ENCODE measurements at places on chromosomes 7 and 10. TPM values are rescaled to one million over a fixed set of nuclear protein-coding genes. Genes with fewer than 3 reads are reported as not detected.

Gene TMEM176A
- 56.3 TPM for total RNA-seq

- no peak for DNase-seq
Measured at GRCh38 chr7:94400643-94401427, 6.1 kb downstream of the COL1A2 start.

Gene BCL7B
- total RNA-seq, result 128 TPM

DNA sequence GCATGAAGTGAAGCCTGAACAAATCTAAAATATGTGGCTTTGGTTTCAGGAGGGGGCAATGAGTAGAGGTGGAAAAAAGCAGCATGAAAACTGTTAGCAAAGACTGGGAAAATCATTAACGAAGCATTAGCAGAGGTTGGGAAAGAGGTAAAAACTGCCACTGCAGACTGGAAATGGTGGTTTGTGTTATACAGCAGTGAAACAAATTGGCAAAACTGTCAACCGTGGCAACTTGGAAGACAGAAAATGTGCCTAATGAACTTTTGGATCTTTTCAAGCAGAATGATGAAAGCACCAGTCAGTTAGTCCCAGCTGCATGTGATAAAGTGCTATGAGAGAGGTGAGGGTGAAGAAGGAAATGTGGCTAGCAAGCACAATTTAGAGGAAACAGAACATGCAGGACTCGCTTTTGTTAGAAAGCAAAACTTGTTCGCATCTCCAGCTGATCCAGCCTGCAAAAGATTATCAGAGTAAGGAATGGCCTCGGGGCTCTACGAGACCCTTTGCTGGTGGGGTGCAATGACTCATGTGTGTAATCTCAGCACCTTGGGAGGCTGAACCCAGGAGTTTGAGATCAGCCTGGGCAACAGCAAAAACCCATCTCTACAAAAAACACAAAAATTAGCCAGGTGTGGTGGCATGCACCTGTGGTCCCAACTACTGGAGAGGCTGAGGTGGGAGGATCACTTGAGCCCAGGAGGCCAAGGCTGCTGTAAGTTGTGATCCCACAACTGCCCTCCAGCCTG lies 45.7 kb downstream of the SKIDA1 start:
- DNase-seq, result no peak

Gene GRM8
- total RNA-seq, result not detected

Gene MSMB
- not detected for total RNA-seq

GRCh38 chr10:89351412-89351779 lies 23.6 kb downstream of the IFIT3 start:
- no peak for DNase-seq

- no peak for DNase-seq
Measured at GRCh38 chr10:96560966-96561887, 25.6 kb downstream of the TM9SF3 start.

DNA sequence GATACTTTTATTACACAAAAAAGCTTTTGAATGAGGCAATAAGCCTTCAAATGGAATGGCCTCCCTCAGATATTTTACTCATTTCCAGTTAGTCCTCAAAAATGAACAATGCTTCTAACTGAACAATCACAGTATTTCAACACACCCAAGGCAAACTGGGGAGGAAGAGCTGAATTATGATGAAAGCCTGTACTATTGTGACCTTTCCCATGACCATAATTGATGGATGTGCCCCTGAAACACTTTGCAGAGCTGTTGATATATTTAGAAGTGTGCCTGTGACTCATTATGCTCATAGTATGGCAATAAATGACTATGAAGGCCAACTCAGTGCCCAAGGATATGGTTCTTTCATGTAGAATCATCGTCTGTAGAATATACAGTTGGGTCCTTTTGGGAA lies 248.1 kb downstream of the AHR start:
- no peak for DNase-seq
